Hematopoietic multipotent progenitor cell treated with erythropoietin and hydrocortisone succinate and interleukin-3 and kit ligand, for 4 days (in vitro differentiated cells): ENCODE measurements at places on chromosomes 3 and 15.

- no peak for DNase-seq
Measured at GRCh38 chr3:49019941-49020329, 1.6 kb upstream of the DALRD3 start.

- no peak for DNase-seq
Measured at GRCh38 chr15:63035253-63035652, 7.3 kb upstream of the TPM1 start.

- no peak for DNase-seq
Measured at GRCh38 chr3:128784843-128785242, 58.9 kb downstream of the RAB7A start.

GRCh38 chr3:184231671-184232070 is 2.3 kb downstream of the VWA5B2 start:
- DNase-seq: no peak

DNA sequence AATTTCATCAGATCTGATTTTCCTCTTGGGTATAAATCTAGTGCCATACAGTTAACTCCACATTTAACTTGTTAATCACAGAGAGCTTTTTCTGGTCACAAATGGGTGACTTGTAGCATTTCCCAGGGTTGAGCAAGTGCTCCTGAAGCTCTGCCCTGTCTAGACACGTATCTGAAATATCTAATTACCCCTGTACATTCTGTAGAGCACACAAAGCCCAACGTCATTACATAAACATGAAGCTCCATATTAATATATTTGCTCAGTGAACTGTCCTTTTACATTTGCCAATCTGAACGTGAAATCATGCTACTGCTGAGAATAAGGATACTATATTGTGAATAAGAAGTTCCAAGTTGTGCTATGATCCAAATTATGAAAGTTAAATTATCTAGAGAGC is 49.0 kb downstream of the THBS1 start:
- DNase-seq: no peak

- no peak for DNase-seq
Measured at GRCh38 chr3:4162096-4162495, 141.1 kb upstream of the SETMAR start.

DNA sequence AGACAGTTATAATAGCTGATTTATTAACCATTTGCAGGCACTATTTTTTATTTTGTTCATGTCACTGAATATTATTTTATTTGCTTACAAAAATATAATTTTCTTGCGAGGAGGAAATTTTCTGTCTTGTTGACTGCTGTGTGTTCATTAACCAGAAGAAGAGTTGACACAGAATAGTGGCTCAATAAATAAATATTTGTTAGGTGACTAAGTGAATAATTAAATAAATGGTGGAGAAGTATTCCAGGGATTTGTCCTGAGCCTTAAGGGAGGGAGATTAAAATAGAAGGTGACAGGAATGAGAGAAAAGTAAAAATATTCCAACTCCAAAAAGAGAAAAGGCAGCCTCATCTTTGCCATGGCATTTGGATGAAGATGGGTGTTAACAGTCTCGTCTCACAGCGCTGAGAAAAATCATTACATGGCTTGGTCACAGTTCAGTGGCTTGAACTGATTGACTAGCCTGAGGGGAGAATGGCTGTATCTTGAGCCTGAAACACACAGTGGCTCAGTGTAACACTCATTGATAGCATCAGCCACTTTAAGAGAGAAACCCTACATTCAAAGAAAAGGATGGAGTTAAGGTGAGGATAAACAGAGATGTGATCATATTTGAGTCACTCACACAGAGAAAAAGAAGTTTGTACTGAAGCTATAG is 449.9 kb upstream of the NAALADL2 start:
- no peak for DNase-seq

GRCh38 chr3:43870844-43871626 is 180.3 kb downstream of the ABHD5 start:
- DNase-seq: no peak

DNA sequence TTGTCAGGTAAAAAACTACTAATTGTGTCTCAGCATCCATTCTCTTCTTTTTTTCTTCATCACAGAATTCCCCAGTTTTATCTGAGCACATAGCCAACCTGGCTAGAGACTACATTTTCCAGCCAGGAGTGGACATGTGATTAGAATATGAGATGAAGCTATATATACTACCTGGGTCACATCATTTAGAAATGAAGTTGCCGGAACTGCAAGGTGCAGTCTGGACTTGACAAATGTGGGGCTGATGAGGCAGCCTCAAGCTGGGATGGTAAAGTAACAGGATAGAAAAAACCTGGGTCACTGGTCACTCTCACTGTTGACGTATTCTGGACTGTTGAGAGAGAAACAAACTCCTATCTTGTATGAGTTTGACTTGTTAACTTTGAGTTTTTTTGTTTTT is 99.6 kb downstream of the STRIT1 start:
- DNase-seq: no peak

DNA sequence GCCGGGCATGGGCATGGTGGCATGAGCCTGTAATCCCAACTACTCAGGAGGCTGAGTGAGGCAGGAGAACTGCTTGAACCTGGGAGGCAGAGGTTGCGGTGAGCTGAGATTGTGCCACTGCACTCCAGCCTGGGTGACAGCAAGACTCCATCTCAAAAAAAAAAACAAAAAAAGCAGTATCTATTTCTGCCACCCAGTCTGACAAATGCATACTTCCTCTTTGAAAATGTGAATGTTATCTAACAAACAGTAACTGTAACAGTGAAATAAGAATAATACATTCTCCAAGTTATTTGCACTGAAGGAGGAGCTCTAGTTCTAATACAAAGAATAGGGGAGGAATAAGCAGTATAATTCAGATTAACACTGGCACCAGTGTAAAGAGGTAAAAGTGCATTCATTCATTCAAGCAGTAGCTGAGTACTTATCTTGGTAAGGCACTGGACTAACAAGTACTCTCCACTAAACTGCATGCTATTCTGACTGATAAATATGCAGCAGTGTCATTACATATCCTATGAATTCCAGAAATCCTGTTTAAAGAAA is 12.9 kb downstream of the VPS13C start:
- peak; percentile 84 for DNase-seq

DNA sequence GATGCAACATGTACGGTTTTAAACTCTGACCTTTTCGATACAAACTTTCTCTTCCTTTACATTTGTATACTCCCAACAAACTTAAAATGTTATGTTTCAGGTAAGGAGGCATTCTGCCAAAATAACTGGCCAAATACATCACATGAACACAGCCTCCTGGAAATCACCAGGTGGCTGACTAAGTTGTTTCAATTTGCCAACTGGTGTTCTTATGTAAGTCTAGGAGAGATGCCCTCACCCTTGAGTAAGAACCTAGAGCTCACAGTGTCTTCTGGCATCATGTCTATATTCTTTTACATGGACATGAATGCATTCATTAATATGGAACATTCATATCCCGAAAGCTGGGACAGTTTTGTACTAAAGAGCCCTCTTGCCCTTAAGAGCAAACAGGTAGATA is 341.1 kb upstream of the NR2F2 start:
- no peak for DNase-seq

- DNase-seq: no peak
Measured at GRCh38 chr15:85716261-85716660, 78.5 kb downstream of the KLHL25 start.

GRCh38 chr3:195093731-195094130 is 177.2 kb downstream of the XXYLT1 start:
- no peak for DNase-seq

DNA sequence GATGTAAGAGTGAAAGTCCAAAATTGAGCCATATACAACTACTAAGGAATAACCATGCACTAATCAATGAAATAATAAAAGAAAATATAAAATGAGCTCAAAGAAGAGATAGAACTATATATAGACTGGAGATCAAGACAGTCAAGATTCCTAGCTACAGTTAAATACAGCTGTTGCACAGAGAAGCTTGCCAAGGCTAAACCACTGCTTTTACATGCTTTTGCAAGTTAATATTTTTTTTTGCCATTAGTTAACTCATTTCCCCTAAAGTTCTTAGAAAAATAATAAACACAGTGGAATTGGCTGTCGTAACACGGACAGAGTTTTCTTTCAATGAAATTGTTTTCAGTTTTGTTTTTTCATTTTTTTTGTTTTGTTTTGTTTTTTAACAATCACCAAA is 123.0 kb downstream of the VGLL3 start:
- DNase-seq: no peak

DNA sequence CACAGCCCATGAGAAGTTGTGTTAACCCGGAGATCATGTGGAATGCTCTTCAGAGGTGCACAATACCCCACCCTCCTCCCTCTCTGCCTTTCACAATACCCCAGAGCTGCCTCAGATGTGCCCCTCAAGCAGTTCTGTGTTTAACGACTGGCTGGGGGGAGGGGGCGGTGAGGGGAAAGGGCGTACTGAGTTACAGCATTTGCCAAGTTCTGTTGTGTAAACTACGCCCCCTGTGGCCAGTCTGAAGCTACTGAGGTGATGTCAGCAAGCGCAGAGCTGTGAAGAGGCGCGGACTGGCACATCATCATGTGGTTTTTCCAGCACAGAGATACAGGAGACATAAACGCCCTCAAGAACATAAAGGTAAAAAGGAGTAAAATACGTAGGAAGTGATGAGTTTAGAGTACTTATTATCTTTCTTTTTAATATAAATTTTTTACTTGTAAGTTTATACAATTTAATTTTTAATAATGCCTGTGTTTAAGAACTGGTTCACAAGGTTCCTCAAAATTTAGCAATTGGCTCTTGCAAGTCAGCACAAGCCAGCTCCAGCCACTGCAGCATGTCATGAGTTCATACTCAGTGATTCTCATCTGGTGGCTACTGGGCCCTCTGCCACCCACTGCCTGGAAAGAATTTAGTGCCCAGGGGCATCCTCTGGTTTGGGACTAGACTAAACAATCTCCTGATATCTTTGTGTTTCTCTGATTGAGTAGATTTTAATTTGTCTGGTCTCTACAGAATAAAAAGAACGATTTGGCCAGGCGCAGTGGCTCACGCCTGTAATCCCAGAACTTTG is 1.7 kb downstream of the EPB42 start:
- DNase-seq: peak; percentile 83

- no peak for DNase-seq
Measured at GRCh38 chr3:36743826-36744225, 20.5 kb downstream of the DCLK3 start.

DNA sequence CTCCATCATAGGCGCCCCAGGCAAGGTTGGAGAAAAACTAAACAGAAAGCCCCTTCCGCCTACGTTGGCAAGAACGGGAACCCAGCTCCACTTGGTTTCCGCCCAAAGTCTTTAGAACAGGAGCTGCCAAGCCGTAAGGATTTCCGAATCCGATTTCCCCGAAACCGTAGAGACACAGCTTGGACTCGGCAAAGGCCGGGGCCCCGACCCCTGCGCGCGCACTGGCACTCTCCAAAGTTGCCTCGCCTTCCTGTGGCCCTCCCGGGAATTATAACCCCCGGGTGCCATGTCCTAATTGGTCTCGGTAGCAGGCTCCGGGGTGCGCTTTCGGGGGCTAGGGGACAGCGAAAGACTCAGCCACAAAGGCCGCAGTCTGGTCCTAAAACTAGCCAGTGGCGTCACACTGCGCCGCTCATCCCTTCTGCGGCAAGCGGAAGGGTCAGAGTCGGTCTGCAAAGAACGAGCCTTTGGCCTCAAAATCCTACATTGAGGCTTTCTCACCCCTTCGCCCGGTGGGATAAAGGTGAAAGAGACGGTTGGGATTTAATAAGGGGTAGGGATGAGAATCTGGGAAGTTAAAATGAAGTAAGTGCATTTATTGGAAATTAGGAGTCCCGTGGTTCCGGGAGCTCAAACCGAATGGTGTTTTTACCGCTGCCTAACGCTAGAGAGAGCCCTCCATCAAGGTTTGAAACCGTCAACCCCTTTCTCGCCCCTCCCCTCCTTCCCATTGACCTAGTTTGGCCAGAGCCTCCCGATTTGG is 6.8 kb downstream of the BCL6 start:
- peak; percentile 93 for DNase-seq

DNA sequence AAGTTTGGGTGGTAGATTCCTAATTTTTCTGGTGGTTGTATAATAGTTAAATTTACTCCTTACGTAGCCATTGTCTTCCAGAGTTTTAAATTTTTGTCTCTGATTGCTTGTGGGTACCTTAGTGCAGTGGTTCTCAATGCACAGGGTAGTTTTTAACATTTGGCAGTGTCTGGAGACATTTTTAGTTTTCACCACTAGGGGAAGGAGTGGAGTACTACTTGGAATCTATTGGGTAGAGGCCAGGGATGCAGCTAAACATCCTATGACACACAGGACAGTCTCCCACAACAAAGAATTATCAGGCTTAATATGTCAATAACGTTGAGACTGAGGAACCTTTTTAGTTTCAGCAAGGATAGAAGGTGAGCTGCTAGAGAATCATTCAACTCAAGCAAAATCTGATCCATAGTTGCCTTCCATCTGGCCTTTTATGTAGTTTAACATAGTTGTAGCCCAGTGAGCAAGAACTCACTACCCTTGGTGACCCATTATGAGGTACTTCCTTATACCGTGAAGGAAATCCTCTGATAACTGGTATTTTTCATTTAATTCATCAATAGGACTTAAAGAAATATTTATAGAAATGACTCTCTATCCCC is 8.6 kb upstream of the STX19 start:
- peak; percentile 48 for DNase-seq

- no peak for DNase-seq
Measured at GRCh38 chr3:166110102-166110501, 272.9 kb upstream of the BCHE start.

- peak; percentile 68 for DNase-seq
Measured at GRCh38 chr3:113275929-113276750, 64.8 kb downstream of the BOC start.

GRCh38 chr3:166478356-166478755 is 641.1 kb upstream of the BCHE start:
- DNase-seq: no peak

DNA sequence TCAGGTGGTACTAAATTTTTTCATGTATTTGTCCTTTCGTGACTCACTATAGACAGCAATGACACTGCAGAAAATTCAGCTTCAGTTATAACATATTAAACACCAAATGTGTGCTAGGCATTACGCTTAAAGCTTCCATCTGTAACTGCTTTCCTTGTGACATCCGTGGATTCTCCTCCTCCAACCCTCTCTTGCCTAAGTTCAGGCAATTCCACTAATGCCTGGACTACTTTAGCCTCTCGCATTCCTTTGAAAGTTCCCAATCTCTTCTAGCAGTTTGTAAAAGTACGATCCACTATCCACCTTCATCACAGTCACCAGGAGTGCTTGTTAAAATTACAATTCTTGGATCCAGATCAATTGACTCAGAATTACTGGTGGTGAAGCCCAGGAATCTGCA is 17.7 kb downstream of the CCDC80 start:
- DNase-seq: no peak

DNA sequence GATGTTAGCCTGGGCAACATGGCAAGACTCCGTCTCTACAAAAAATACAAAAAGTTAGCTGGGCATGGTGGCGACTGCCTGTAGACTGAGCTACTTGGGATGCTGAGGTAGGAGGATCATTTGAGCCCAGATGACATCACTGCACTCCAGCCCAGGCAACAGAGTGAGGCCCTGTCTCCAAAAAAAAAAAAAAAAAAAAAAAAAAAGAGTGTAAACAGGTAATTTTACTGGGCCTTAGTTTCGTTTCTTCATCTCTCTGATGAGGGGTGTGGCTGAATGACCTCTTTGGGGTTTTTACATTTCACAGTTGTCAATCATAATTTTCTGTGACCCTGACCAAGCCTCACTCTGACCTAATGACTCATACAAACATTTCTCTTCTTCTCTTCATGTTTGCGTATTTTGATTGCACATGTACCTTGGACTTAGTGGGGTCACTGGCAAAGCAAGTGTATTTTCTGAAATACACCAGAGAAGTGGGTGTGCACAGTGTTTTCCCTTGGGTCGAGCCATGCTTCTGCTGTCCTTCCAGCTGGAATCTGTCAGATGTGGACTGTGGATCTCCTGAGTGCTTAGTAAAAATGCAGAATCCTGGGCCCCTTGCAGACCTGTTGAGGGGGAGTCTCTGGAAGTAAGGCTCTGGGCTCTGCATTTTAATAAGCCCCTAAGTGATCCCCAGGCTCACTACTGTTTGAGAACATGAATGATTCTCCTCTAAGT is 140.5 kb downstream of the FNDC3B start:
- no peak for DNase-seq
